ENCODE measurements at places on chromosomes 11 and 22. TPM values are rescaled to one million over a fixed set of nuclear protein-coding genes. Genes with fewer than 3 reads are reported as not detected.

The CECR2 gene
- 1.2 TPM for total RNA-seq

The DAGLA gene
- total RNA-seq, result 1.5 TPM

The CABP4 gene
- total RNA-seq, result 0.33 TPM

The TSPAN18 gene
- total RNA-seq, result 11.1 TPM

The BIK gene
- total RNA-seq, result 0.46 TPM

The LMNTD2 gene
- 0.56 TPM for total RNA-seq

DNA sequence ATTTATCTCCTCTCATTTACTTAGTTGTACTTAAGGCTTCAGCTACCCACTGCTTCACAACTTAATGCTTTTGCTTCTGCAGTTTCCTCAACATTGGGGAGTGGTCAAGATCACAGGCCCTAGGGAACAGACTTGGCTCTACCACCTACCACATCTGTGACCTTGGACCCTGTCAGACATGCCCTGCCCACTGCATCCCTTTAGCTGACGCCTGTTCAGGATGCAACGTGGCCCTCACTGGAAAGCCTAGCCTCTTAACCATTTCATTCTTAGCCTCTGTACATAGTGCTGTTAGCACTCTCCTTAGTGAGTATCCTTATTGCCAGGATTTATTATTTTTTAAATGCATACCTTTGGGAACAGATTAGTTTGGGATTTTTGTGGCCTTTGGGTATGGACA lies 34.4 kb downstream of the TNRC6B start:
- no peak for DNase-seq

- DNase-seq, result peak; percentile 54
Measured at GRCh38 chr11:114366331-114367243, 33.7 kb downstream of the C11orf71 start.

- DNase-seq, result no peak
Measured at GRCh38 chr22:18048441-18048898, 24.1 kb upstream of the MICAL3 start.

GRCh38 chr11:83865636-83866461 lies 579.7 kb upstream of the CCDC90B start:
- DNase-seq, result no peak
